ENCODE measurements at places on chromosomes 5 and 9.

GRCh38 chr5:11300736-11301135 lies 539.7 kb upstream of the DAP start:
- DNase-seq, result no peak

DNA sequence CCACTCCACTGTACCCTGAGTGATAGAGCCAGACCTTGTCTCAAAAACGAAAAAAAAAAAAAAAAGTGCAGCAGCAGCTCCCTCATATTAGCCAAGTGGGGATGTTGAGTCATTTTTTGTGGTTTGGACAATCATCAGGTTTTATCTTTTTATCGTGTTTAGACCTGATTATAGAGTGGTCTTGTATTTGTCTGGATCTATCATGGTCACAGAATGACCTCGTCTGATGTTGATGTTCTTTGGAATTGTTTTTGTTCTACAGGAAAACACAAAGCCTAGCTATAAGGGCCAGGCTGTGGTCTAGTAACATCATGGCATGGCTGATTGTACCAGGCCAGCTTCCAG lies 1.6 kb upstream of the FBXW11 start:
- no peak for DNase-seq

- no peak for DNase-seq
Observed at GRCh38 chr5:96509721-96510350, 76.8 kb upstream of the PCSK1 start.

DNA sequence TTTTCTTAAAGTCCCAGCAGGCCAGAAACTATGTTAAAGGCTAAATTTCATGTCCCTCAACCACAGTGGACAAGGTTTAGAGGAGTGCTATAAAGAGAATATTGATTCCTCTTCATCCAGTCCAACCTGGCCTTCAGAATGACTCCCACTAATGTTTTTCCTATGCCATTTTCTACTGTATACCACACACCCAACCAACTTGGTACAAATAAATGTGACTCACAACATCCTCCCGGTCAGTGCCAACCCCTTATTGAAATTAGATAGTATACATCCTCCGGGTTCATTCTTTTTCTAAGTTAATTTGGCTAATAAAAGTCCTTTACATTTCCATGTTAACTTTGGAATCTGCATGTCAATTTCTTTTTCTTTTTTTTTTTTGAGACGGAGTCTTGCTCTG lies 215.1 kb downstream of the TSSK1B start:
- DNase-seq, result no peak

GRCh38 chr9:109346904-109347303 lies 26.0 kb upstream of the EPB41L4B start:
- DNase-seq, result no peak

All from stimulated activated CD8-positive, alpha-beta memory T cell treated with anti-CD3 and anti-CD28 coated beads, Interleukin-15, amount 100 ng/mL, for 4 hours (primary cell).